Suprapubic skin (tissue), 4 donors: ENCODE measurements at places on chromosomes 11 and 22. TPM values are rescaled to one million over a fixed set of nuclear protein-coding genes. Genes with fewer than 3 reads are reported as not detected.
A peak's percentile ranks its signal among the peaks of the same experiment; 100 is the strongest.

DNA sequence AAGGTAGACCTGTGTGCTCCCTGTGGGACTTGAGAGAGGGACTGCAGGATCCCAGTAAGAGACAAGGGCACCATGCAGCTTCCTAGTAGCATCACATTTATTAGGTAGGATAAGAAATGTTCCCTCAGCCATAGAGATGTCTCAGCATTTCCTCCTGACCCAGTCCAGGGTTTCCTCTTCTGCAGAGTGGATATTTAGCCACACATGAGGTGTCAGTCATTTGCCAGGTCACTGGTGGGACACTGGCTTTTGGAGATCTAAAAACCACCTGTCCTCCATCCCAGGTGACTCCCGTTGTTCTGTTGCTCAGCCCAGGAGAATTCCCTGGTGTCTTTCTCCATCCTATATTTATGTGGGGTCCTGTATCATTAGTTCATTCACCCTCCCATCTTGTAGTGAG lies 117.5 kb upstream of the NNMT start:
- DNase-seq = no peak

DNA sequence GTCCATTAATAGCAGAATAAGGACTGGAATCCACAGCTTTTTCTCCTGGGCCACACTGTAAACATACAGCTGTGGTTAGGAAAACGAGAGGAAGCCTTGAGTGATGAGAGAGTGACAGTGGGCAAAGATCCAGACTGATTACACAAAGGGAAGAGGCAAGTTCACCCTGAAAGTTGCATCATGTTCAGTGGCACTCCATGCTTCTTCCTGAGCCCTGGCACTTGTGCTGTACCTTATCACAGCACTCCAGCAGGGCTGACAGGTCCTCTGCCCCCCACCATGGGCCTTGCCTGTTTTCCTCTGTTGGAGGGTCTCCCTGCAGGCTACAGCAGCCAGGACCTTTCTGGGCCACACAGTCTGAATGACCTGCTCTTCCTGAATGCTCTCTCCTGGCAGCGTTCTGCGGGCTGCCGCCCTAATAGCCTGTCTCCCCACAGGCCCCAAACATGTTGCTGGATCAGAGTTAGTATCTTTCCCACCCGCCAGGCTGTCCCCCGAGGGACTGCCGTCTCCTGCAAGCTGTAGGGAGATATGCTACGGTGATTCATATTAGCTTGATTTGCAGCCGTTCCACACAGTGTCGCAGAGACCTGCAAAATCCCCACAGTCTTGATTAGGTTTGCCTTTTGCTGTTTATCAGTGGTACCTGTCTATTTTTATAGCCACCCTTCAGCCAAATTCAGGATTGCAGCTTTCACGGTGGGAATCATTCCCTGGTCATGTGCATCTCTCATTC lies 60.2 kb downstream of the NTM start:
- DNase-seq = no peak

GRCh38 chr22:23970816-23971486 lies 3.3 kb downstream of the DDT start:
- no peak for DNase-seq

- no peak for DNase-seq
Observed at GRCh38 chr11:102813484-102813883, 15.5 kb upstream of the MMP1 start.

DNA sequence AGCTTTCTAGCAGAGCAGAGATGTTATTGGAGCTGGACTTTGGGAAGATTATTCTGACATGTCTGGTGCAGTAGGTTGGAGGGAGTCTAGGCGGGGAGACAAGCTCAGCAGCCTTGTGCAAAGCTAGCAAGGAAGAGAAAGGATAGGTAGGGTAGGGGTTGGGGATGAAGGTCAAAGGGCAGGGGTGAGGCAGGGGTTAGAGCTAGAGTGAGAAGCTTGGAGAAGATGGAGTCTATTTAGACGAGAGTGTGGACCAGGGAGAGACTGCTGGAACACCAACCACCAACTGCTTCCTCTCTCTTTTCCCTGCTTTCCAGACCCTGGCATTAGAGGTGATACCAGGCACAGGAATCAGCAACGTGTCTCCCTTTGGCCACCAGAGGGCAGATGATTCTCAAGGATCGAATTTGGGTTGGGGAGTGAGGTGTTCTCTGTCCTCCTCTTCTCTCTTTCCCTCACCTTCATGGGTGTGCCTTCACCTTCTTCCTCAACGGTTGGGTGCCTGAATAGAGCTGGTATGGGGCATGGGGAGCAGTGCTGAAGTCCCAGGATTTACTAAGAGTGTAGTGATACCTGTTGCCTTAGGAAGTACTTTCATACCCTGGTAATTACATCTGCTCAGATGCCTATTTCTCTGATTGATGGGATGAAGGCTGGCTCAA lies 1.8 kb upstream of the MARK2 start:
- DNase-seq = peak; percentile 84

DNA sequence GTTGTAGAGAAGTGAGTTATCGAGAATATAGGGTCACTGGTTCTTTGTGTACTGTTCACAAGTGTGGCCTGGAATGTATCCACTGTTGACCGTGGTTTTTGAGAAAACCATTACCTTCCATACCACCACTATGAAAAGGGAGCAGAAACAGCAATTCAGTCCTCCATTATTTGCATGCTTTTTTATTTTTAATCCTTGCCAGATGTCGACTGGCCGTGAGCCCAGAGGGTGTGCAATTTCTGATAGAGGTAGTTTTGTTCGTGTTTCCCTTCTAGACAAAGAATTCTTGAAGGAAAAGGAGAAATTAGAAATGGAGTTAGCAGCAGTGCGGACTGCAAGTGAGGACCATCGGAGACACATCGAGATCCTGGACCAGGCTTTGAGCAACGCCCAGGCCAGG lies 81.7 kb downstream of the AMOTL1 start:
- no peak for DNase-seq

- DNase-seq = peak; percentile 49
Observed at GRCh38 chr22:45426387-45426786, 12.9 kb downstream of the RIBC2 start.

- peak; percentile 68 for DNase-seq
Observed at GRCh38 chr11:111541254-111542061, 938 bp downstream of the LAYN start.

DNA sequence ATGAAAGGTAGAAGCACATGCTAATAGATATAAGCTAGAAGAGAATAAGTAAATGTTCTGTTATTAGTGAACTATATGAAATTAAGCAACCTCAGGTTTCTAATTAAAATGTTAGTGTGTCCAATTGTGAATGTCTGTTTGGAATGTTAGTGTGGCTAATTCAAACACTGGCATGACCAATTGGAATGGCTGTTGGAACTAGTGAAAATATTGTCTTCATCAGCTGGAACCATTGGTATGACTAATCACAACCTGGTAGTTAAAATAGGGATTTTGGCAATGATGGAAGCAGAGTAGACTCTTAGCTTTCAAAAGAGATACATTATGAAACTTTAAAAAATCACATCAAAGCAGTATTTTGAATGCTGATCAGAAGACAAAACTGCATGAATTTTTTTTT lies 66.8 kb downstream of the CYB5R2 start:
- DNase-seq = no peak

Gene MYO18B
- 3.2 TPM for total RNA-seq

Gene PDXP
- total RNA-seq = 4.2 TPM

Gene POU2AF1
- not detected for total RNA-seq
